ENCODE measurements at places on chromosomes 7 and 10.

- no peak for DNase-seq
Measured at GRCh38 chr7:30789334-30789711, 18.1 kb downstream of the MINDY4 start.

GRCh38 chr7:15805891-15806290 lies 119.4 kb upstream of the MEOX2 start:
- no peak for DNase-seq

DNA sequence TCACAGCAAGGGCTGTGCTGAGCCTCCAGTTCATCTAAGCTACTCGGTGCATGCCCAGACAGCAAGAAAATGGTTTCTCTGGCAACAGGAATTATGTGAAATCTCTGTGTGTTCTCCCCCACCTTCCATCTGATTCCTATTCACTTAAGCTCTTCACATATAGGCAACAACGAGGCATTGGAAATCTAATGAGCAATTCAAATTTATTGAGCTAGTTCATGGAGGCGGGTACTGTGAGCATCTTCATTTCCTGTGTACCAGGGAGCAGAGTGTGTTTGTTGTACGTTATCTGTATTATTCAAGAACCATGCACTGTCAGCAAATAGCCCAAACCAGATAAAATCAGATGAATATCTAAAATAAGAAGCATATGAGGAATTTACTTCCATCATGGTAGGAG lies 739.1 kb downstream of the MAGI2 start:
- no peak for DNase-seq

GRCh38 chr7:142626420-142627035 lies 122.7 kb upstream of the PRSS1 start:
- peak; percentile 2 for DNase-seq

- DNase-seq = no peak
Measured at GRCh38 chr7:85324145-85324799, 137.4 kb upstream of the SEMA3D start.

DNA sequence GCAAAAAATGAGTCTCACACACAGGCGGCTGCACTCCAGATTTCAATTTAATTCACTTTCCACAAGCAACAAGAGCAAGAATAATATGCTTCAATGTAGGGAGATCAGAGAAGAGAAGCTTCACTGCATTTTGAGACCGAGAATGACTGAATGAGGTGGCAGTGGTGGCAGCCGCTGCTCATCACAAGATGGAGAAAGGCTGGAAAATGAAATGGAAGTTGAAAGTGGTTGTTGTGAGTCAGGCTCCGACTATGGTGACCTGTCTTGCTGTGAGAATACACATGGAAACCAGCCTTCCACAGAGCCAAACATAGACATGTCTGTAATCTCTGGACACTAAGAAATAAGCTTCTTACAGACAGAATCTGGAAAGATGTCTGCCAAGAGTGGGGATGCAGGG lies 499.6 kb upstream of the LRRN3 start:
- no peak for DNase-seq

DNA sequence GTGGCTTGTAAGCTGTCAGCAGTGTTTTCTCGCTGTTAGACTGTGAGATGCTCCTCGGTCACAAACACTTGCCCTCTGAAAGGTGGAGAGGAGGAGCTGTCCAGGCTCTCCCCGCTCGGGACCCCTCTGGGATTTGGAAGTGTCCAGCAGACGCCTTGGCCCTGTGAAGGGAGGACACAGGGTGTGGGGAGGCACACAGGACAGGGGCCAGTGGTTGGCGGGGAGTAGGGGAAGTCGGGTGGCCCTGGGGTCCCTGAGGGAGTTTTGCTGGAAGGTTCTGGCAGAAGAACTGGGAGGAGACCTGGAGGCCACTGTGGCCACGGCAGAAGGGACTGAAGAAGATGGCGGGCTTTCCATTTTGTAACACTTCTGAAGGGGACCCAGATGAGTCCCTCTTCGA lies 47.2 kb upstream of the DPYSL4 start:
- no peak for DNase-seq

- no peak for DNase-seq
Measured at GRCh38 chr10:13872411-13872810, 285.6 kb downstream of the PRPF18 start.

DNA sequence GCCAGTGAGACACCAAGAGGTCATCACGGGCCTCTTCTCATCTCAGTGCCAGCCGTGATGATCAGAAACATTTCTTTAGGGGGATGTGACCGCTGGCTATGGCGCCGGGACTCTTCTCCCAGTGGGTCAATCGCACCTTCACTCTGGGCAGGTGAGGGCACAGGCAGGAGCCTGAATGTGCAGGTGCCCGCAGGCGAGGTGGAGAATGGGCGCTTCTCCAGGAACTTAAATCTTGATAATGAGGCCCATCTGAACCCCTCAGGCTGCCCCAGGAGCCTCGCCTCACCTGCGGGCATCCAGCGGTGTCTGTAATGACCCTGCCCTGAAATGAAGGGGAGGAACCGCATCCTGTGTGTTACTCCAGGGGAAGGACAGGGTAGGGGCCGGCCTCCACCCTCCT lies 204.7 kb downstream of the ADARB2 start:
- no peak for DNase-seq

GRCh38 chr10:125160856-125161706 lies 718 bp upstream of the CTBP2 start:
- DNase-seq = peak; percentile 76

- DNase-seq = no peak
Measured at GRCh38 chr7:77370606-77371005, 45.5 kb downstream of the GSAP start.

GRCh38 chr7:126839624-126840023 lies 413.1 kb downstream of the GRM8 start:
- no peak for DNase-seq

DNA sequence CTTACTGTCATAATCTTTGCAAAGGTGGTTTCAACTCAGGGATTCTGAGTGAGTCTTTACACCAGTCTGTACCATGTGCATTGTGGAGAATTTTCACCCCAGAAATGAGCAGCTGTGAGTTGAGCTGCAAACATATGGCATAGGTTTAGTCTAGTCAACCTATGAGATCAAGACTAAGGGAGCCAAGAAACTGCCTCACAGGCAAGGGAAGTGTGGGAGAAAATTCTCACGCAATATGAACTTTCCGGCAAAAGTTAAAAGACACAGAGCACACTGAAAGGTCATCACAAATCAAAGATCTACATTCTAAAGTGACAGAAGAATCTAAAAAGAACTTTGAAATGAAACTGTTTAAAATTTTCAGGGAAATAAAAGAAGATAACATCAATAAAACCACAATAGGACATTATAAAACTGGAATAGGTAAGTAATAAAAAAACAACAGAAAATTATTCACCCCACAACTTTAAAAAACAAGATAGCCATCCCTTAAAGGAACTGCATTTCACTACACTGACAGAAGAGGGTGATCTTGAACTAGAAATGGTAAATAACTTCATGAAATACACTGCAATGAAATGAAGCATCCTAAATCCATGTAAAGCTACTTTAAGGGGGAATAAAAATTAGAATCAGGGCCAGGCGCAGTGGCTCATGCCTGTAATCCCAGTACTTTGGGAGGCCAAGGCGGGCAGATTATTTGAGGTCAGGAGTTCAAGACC lies 63.5 kb downstream of the LGI1 start:
- no peak for DNase-seq

DNA sequence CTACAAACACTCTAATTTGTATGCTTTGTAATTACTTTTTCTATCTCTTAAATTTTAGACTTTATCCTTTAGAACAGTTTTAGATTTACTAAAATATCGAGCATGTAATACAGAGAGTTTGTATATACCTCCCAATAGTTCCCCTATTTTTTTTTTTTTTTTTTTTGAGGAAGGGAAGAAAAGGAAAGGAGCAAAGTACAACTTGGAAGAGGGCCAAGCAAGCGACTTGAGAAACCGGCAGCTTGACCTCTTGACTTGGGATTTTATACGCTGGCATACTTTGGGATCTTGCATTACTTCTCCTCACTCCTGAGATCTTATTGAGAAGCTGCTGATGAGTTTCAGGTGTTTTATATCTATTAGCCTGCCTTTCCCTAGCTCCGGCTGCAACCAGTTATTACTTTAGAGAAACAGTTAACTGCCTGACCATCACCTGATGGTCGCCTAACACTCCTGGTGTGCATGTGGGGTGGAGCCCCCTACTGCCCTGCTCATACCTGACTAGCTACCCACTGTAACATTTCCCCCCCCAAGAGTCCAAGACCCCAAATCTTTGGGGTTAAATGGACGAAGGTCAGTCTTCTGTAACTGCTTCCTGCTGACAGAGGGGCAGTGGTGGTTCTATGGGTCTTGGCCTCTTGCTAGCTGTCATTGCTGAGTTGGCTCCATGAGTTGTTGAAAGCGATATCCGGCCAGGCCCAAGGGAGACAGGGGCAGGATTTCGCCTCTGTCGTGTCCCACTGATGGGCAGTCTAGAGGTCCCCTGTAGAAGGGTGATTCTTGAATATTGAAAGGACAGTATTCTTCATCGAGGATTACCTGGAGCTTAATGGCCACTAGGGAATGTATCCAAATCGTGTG lies 28.5 kb downstream of the MKLN1 start:
- no peak for DNase-seq

DNA sequence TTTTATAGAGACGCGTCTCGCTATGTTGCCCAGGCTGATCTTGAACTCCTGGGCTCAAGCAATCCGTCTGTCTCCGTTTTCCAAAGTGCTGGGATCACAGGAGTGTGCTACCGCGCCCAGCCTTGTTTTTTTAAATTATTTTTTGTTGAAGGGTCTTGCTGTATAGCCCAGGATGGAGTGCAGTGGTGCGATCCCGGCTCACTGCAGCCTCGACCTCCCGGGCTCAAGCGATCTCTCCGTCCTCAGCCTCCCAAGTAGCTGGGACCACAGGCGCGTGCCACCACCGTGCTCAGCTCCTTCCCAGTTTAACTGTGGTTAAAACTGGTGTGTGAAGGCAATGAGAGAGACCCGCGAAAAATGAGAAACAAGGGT lies 11.0 kb upstream of the HNRNPF start:
- DNase-seq = no peak

DNA sequence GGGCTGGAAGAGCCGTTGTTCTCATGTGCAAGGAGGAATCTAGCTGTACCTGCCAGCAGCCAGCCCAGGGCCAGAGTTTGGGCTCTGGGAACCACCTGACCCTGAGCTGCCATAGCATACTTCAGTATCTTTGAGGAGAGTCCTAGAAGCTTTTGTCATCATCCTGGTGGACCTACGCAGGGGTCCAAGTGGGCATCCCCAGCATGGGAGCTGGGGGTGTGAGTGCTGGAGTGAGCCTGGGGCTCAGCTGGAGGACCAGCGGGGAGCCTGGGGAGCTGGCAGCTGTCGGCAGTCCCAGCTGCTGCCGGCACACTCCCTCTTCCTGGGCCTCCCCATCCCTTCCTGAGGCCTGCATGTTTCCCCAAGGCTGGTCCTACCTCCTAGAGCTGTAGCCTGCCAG lies 32.5 kb downstream of the C10orf105 start:
- DNase-seq = no peak

DNA sequence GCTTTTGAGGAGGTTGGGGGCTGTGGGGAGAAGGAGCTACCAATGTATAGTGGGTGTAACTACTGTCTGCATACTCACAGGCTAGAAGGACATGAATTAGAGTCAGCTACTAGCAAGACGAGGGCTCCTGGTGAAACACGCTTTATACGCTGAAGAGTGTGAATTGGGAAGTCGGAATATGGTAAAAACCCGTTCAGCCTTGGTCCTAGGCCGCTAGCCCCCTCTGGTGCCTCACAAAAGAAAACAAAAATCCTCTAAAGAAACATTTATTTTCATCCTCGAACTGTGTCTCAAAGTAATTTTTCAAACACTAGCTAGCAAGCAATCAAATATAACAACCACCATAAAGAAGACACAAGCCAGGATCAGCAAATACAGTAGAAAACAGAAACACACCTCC lies 338.1 kb upstream of the SEMA3C start:
- DNase-seq = peak; percentile 9

DNA sequence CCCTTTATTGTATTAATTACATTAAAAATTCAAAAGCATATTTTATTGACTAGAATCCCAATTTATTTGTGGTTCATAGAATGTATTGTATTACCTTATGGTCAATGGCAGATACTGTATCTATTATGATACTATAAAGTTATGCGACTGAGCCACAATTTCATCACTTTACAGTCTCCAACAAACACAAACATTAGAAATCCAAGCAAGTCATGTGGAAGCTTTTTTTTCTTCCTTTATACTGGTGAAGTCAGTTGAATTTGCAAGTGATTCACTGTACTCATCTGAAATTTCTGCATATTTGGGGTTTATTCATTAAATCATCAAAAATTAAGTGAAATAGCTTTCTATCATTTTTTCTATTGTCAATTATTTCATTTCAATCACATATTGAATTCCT lies 54.3 kb downstream of the BMPER start:
- DNase-seq = no peak

- DNase-seq = no peak
Measured at GRCh38 chr7:35024298-35024697, 13.0 kb downstream of the DPY19L1 start.

DNA sequence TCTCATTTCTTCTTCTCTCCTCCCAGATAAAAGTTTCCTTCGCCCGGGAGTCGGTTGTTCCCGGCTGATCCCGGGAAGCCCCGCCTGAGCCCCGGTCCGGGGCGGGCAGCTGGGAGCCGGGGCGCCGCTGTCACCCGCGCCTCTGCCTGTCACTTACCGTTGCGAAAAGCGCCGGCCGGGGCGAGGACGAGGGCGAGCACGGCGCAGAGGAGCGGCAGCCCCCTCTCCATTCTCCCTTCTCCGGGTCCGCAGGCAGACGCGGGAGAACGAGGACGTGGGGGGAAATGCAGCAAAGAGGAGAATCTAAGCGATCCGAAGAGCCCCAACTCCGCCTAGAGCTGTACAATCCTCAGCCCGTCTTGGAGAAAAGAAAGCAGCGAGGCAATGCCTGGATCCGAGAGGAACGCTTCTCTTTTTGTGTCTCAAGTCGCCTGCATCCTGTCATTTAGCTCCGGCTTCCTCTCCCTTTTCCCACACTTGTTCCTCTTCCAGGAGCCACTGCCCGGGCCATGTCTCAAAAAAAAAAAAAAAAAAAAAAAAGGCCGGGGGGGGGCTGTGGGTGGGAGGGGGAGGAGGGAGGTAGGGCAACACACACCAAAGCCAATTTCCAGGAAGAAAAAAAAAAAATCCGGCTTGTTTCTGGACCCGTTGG lies at the start of gene NRP1:
Gene NRP1, minus strand, starts transcription at position 515 of the 652 bp plus-strand sequence. Its CDS starts 285 bp downstream, at position 230.
- no peak for DNase-seq

DNA sequence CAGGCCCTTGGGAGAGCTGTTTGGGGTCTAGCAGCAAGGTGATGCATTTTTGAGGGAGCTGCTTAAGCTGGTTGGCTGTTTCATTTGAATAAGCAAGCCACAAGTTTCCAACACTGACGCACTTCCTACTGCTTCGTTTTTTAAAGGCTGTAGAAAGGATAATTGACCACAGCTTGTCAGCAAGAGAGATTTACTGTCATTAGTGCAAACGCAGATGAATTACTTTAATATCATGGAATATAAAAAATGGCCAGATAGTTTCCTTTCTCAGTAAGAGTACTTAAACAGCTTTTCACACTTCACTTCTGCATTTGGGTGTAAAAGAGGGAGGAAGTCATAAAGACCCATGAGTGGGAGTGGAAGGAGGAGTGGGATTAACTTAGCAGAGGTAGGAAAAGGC lies 61.5 kb downstream of the FZD1 start:
- DNase-seq = no peak

Data from NCI-H446 (cell line).